ENCODE measurements at places on chromosomes 7 and 10. TPM values are rescaled to one million over a fixed set of nuclear protein-coding genes. Genes with fewer than 3 reads are reported as not detected.
A peak's percentile ranks its signal among the peaks of the same experiment; 100 is the strongest.

DNA sequence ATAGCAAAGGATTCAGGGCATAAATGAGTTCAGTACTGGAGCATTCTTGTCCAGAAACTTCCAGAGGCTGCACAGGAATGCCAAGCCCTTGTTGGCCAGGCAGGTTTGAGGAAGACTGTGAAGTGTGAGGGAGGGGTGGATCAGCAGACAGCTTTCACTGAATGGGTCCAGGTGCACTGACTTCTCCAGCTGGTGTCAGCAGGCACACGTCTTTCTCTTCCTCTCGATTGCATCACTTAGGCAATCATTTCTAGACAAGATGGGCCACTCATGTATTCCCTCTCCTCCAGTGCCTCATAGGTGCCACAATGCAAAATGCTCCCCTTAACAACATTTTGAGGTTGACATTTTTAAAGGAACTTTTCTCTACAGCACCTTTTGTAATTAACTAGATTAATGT is 15.6 kb upstream of the PLEKHS1 start:
- DNase-seq = no peak

DNA sequence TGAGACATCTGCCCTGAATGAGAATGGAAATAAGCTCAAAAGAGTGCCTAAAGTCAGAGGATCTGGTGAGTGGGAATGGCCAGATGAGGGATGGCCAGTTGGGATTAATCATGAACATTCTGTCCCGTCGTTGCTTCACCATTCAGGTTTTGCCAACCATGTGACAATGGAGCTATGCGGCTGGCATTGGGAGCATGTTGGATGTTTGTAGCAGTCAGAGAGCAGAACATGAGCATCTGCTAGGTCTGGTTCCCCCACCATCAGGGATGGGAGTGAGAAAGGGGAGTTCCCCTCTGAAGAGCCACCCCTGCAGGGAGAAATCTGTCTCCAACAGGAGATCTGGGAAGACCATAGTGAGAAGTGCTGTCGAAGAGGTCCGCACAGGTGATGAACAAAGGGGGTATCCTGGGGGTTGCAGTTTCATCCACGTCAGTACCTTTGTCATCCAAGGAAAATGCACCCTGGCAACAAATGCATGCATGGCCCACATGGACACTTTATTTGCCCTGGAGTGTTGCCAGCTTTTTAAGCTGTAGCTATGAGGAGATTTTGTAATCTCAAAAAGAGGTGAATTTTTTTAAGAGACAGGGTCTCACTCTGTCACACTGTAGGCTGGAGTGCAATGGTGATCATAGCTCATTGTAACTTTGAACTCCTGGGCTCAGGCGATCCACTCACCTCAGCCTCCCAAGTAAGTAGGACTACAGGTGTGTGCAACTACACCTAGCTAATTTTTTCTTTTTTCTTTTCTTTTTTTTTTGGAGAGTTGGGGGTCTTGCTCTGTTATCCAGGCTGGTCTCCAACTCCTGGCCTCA is 190.2 kb downstream of the CAMK1D start:
- no peak for DNase-seq

DNA sequence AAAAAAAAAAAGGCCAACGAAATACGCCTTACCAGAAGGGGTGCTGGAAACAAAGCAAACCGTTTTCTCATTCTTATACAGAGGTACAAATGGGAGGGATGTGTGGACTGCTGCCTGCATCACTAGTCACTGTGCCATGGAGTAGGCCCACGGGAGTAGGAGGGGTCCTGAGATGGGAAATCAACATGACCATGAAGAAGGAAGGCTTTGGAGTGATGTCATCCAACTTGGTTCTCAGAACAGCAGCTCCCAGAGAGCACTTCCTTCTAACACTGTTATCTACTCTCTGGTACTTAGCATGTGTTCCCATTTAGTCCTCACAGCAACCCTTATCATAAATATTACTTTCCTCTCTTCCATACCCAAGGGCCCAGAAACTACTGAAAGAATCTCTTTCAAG is 60.0 kb upstream of the LRGUK start:
- DNase-seq = no peak

GRCh38 chr7:152949253-152949652 is 189.7 kb downstream of the ACTR3B start:
- DNase-seq = no peak

DNA sequence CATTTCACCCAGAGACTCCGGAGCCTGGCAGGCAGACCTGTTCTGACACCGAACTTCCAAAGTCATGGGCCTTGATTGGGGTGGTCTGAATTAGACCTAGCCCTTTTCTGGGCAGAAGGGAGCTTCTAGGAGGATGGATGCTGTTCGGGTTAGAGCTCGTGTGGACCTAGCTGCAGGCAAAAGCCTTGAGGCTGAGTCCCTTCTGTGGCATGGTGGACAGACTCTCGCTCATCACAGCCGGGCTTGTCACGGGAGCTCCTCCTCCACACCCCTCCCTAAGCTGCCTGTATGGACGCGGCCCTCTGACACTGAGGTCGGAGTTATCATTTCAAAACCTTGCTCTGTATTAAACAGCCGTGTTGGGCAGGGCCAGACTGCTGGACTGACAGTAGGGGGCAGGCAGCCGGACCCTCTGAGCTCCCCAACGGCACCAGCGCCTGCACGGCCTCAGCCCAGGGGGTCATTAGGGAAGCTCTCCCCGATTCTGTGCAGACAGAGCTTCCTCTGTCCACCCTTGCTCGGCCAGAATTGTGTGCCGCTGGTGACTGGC is 2.2 kb downstream of the IRF5 start:
- no peak for DNase-seq

DNA sequence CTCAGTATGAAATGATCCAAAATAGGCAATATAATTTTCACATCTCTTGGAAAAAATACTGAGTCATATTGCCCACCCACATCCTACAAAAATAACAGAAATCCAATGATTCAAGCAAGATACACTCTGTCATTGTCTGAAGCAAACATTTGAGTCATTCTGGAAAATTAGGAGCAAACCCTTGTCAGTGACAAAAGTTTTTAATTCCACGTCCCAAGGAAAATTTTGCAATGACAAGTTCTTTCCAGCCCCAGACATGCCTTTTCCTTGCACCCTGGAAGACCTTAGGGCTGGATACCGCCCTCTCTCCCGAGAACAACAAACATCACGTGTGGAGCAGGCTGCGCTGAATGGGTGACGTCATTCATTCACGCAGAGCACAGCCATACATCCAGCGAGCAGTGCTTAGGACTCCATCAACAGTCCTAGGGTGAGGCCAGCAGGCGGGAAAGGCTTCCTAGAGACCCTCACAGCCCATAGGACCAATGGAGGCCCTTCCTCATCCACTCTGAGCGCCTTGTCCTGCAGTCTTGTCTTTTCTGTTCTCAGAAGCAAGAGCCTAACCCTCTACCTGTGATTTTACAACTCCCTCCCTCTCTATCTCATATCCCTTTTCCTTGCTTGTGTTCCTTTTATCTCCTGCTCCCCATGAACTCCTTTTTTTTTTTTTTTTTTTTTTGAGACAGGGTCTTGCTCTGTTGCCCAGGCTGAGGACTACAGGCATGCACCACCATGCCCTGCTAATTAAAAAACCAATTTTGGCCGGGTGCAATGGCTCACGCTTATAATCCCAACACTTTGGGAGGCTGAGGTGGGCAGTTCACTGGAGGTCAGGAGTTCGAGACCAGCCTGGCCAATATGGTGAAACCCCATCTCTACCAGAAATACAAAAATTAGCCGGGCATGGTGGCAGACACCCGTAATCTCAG is 23.5 kb upstream of the KDM7A start:
- peak; percentile 47 for DNase-seq

DNA sequence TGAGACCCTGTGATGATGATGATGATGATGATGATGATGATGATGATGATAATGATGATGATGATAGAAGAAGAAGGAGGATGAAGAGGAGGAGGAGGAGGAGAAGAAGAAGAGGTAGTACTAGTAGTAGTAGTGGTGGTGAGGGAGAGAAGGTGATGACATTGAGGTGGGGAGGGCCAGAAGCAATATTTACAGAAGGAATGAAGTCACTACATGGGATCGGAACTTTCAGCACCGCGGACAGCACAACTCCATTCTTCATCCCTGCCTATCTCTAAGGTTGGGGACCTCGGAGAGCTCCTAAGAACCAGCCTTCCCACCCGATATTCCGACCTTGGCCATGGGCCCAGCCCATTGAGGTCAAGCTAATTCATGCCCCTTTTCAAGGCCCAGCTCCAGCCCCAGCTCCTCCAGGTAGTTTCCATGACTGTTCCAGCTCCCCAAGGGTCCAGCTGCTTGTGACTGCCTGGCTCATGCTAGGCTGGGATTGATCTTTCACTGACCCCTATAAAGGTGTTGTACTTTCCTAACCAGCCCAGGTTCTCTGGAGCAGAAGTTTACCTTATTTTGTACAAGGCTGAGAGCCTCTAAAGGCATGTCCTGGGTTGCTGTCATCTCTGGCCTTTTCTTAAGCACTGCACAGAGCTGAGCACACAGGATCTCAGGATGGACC is 10.3 kb downstream of the CRHR2 start:
- peak; percentile 39 for DNase-seq

DNA sequence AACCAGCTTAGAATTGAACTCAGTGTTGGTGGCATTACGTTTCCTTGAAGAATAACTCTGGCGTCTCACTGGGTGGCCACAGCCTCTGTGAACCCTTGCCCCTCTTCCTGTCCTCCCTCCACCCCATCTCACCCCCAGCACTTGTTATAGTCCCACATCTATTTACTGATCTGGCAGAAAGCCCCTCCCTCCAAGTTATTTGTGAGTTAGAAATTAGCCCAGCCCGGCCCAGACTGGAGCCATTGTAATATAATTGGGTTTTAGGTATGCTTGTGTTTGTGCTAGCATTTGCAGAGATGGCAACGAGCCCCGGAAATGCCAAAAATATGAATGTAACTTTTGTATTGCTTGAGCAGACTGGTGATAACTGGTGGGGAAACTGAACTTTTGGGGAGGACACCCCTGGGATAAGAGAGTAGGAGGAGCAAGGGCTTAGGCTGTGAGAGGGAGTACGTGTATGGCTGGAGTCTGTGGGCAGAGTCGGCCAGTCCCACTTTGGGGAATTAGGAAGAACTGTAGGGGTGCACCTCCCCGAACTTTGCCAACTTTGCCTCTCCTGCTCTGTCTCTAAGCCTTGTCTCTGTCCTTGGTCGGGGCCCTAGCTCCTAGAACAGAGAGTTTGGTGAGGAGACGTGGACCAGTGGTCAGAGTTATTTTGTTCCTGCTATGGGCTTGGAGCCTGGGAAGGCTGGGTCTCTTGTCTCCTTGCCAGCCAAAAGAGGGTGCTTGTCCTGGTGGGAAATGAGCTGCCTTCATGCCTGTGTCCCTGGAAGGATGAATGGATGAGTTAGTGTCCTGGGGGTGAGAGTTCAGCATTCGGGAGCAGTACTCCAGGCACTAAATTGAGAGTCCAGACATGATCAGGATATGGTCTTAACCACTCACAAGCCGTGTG is 19.3 kb upstream of the TRIM8 start:
- DNase-seq = no peak

GRCh38 chr7:126806614-126807013 is 446.1 kb downstream of the GRM8 start:
- DNase-seq = no peak

- no peak for DNase-seq
These were observed 545 bp downstream of the GIGYF1 start for GRCh38 chr7:100693312-100694097.

- DNase-seq = no peak
These were observed 120.3 kb upstream of the FOXK1 start for GRCh38 chr7:4561795-4562194.

DNA sequence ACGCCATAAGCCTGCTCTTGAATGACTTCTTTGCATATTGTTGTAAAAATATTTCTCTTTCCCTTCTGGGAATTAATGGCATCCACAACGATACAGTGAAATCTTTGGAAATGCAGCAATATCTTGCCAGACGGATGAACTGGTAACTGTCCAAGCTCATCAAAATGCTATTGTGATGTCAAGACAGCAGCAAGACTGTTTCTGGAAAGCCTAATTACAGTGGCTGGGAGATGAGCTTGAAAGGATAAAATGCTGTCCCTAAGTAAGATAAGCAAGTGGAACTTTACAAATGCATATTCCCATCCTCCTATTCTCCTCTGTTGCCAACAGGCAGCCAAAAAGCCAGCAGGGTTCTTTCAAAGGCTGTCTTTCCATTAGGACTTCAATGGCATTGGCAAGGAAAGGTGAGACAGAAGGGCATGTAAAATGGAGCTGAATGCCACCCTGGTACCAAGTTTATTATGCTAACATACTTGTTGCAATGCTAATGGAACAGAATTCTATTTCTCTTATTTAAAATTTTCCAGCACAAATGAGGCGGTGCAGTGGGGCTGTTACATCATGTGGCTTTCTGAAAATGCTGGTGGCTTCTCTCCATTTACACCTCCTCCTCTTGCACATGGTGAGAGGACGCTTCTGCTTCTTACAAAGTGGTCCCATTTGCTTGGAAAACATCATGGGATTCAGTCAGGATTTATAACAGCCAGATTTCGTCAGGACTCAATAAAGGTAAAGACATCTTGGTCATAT is 178.3 kb upstream of the PTER start:
- no peak for DNase-seq

AGAP9 gene
- 1.4 TPM for total RNA-seq

CAMK1D gene
- 3.1 TPM for total RNA-seq

PARD3 gene
- total RNA-seq = 34.8 TPM

SPOCK2 gene
- 0.20 TPM for total RNA-seq

MMRN2 gene
- 372 TPM for total RNA-seq

DDX21 gene
- total RNA-seq = 176 TPM

NME8 gene
- not detected for total RNA-seq

DOCK1 gene
- 74.0 TPM for total RNA-seq

NOS3 gene
- 67.0 TPM for total RNA-seq

ANKRD2 gene
- total RNA-seq = 0.78 TPM

All from pulmonary artery endothelial cell (primary cell).